Cerebellum (tissue), 4 donors: ENCODE measurements at places on chromosomes 7 and 10. TPM values are rescaled to one million over a fixed set of nuclear protein-coding genes. Genes with fewer than 3 reads are reported as not detected.

GRCh38 chr10:103557455-103557854 lies 64.0 kb downstream of the NEURL1 start:
- no peak for DNase-seq

GRCh38 chr10:81831060-81831459 lies 43.9 kb upstream of the NRG3 start:
- no peak for DNase-seq

DNA sequence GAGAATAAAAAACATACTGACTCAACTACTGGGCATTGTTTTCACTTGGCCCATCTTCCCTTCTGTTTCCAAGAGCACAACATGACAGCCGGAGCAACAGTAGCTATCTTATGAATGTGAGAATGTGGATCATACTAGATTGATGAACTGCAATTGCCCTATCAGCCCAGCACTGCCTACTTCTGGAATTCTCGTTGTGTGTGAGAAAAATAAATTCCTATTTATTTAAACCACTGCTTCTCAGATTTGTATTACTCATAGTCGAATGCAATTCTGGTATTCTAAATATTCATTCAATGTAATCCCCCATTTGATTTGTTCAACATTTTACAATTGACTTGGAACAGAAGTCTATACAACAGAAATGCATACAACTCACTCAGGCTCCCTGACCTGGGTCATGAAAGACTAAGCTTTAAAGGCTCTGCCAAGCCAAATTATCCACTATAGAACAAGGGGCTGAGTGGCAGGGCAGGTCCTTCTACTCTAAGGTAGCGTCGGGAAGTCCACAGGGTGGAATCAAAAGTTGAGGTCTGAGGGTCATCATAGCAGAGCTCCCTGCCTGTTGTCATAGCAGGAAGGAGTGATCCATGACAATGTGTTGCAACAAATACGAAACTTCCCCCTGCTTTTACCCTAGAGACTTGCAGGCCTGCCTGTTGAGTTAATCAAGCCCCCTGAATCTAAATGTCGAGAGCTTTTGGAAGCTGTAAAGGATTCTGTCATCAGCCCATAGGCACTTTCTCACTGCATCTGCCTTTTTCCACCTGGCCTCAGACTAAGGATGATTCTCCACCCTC lies 12.4 kb upstream of the JAZF1 start:
- DNase-seq: no peak

- DNase-seq: no peak
Measured at GRCh38 chr7:101985057-101985902, 167.9 kb downstream of the CUX1 start.

MEIG1 gene
- total RNA-seq: not detected

- no peak for DNase-seq
Measured at GRCh38 chr10:26574783-26575182, 122.7 kb upstream of the PDSS1 start.

GRCh38 chr10:47098964-47099363 lies 187.7 kb downstream of the PTPN20 start:
- DNase-seq: no peak

DNA sequence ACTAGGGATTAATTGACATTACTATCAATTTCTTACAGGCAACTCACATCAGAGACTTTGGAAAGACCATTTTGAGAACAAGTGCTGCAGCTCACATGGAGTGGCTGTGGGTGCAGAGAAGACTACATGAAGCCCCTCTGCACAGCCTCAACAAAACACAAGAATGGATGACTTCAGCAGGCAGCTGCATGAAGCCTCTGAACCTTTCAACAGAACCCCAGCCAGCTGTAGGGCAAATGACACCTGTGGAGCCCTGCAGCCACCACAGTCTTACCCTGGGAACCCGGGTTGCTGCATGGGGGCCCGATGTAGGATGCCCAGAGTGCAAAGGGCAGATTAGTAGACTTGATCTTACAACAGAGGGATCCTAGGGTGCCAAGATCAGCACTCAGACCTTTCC lies 62.0 kb upstream of the CAMK2B start:
- DNase-seq: no peak

FGFBP3 gene
- total RNA-seq: 23.3 TPM

GRCh38 chr10:125521721-125522680 lies 161.0 kb downstream of the TEX36 start:
- DNase-seq: no peak

- DNase-seq: no peak
Measured at GRCh38 chr10:60848680-60849079, 70.4 kb downstream of the CDK1 start.

GRCh38 chr10:112370424-112370819 lies 3.5 kb upstream of the ACSL5 start:
- DNase-seq: no peak

MICU1 gene
- total RNA-seq: 51.1 TPM

GRCh38 chr7:139086454-139086853 lies 23.1 kb downstream of the ZC3HAV1 start:
- no peak for DNase-seq

DNA sequence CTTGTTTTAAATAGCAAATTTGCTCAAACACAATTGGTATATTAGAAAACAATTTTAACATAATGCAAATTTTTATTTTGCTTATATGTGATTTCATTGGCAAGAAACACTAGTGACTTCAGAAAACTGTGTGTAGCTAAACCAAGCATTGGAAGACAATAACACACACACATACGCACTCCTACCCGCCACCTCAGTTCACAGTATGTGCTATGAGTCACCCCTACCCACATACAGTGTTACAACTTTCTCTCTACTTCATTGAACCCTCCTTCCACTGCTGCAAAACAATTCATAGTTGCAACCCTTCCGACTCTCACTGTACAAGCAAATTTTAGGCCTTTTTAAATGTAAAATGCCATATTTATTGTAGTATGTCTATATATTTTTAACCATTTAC lies 119.9 kb upstream of the THSD7A start:
- DNase-seq: no peak

DNA sequence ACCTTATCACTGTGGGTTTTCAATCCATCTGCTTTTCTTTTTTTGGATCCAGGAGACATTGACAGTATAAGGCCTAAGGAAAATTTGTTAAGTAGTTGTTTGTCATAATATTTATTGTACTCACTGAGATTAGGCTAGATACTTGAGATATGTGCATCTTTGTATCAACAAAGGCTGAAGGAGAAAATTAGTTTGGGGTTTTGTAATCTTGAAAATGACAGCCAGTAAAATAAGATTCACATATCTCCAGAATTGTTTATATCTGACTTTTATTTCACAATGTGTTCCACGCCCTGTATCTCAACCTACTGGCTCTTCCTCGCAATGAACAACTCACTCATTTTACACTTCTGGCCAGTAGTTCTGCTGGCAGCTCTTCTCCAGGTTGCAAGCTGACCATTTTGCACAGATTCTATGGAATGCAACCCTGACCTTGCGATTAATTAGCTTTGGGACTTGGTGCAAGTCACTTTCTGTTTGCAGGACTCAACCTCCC lies 132.7 kb downstream of the GATA3 start:
- DNase-seq: no peak

DNA sequence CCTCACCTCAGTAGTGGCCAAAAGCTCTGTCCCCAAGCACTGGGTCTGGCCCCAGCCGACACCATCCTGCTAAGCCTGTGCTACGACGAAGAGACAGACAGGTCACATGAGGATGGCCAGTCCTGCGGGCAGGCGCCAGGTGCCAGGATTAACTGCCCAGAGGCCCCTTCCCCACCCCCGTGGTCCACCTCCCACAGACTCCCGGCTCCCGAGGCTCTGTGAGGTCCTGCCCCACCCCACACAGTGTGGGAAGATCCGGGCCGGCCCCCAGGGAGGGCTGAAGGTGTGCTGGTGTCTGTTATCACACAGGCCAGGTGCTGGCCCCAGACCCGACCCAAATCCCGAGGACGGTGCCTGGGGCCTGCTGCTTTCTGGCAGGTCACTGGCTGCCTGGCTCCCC lies 27.2 kb downstream of the CYP2W1 start:
- DNase-seq: no peak

PRF1 gene
- total RNA-seq: not detected

GRCh38 chr7:1692515-1693418 lies 22.7 kb downstream of the ELFN1 start:
- no peak for DNase-seq

TUBAL3 gene
- total RNA-seq: 0.27 TPM

SH2D4B gene
- 0.36 TPM for total RNA-seq

GRCh38 chr7:29140873-29141468 lies 5.4 kb downstream of the CPVL start:
- DNase-seq: no peak

DNA sequence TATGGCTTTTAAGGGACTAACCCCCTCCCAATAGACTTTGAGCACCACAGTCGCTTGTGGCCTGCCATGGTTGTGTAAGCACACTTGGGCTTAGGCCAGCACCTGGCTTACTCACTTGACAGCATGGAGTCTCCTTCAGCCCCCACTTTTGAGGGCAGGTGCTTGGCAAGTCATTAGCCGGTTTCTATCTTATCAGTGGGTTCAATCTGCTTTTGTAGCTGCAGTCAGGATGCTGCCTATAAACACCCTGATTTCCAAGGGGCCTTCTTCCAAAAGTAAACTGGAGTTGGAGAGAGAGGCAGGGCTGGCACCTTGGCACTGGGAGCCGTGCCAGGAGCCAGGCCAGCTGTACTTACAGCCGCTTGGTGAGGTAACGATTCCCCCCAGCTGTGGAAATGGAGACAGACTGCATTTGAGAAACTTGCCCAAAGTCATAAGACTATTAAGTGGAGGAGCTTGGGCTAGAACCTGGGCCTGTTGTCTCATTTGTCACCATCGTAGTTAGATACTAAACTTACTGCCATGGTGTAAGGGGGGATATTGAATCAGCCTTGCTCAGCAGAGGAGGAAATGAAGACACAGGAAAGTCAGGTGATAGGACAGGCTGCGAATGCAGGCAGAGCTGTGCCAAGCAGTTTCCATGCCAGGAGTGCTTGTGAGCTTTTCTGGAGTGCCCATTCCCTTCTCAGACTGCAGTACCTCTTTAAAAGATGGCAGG lies 92.2 kb upstream of the EFCAB10 start:
- no peak for DNase-seq

SMO gene
- total RNA-seq: 20.0 TPM

CDK14 gene
- 85.8 TPM for total RNA-seq

CYP2C18 gene
- not detected for total RNA-seq

- DNase-seq: no peak
Measured at GRCh38 chr10:21363092-21363730, 162.3 kb downstream of the SKIDA1 start.

- no peak for DNase-seq
Measured at GRCh38 chr10:124688386-124688785, 55.8 kb downstream of the FAM53B start.
